ENCODE measurements at places on chromosomes 16 and 17.

DNA sequence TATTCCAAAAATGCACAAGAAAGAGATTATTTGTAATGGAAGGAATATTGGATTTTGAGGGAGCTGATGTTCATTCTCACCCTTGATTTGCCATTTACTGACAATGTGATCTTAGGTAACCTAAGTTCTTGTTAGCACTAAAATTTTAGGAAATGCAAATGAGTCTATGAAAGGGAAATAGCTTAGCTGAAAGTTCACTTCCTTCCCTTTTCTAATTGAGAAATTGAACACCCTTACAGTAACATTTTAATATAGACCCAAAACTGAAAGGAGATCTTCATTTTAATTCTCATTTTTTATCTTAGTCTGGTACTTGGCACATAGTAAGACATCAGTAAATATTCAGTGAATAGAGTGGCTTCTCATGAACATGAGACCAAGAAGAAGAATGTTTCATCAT, 10.9 kb upstream of the WSB1 start:
- DNase-seq, result no peak

GRCh38 chr16:86614699-86615098, 36.4 kb downstream of the FOXL1 start:
- DNase-seq, result no peak

GRCh38 chr16:2692948-2693651, 10.8 kb downstream of the KCTD5 start:
- no peak for DNase-seq

- DNase-seq, result no peak
Observed at GRCh38 chr17:27199948-27200347, 94.0 kb upstream of the WSB1 start.

- DNase-seq, result no peak
Observed at GRCh38 chr17:2017274-2017941, 7.7 kb downstream of the RTN4RL1 start.

DNA sequence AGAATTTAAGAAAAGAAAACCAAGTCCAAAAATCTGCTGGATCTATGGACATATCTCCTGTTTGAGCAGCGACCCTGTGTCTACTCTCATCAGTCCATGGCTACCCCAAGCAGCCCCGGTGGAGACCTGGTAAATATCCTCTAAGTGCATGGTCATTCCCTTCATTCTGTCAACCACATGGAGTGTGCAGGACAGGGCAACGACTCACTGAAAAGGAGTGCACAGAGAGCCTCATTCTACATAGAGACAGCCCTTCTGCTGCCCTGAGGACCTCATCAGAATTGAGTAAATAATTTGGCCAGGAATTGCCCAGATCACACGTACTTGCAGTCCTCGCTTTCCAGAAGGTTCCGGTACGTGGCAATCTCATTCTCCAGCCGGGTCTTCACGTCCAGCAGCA, 3.0 kb downstream of the KRT38 start:
- DNase-seq, result no peak

All from CD4-positive, alpha-beta T cell treated with Interleukin-1 beta for 1 hour (primary cell).